AG04449 (cell line): ENCODE measurements at places on chromosomes 7 and 10.
A peak's percentile ranks its signal among the peaks of the same experiment; 100 is the strongest.

DNA sequence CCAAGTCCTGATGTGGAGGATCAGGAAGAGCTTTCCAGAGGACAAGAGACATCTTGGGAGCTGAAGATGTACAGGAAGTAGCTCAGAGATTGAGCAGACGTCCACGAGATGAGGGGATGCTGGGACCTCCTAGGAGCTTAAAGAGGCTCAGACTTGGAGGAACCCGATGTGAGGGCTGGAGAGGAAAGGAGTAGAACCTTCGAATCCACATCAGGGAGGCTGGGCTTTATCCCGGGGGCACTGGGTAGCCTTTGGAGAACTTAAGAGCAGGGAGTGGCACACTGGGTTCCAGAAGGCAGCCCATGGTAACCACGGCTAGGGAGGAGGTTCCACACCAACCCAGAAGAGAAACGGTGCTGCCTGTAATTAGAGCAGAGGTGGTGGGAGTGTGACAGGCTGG lies 10.8 kb downstream of the PRKCQ start:
- no peak for DNase-seq

GRCh38 chr7:47239034-47239433 lies 342.9 kb downstream of the TNS3 start:
- DNase-seq = no peak

DNA sequence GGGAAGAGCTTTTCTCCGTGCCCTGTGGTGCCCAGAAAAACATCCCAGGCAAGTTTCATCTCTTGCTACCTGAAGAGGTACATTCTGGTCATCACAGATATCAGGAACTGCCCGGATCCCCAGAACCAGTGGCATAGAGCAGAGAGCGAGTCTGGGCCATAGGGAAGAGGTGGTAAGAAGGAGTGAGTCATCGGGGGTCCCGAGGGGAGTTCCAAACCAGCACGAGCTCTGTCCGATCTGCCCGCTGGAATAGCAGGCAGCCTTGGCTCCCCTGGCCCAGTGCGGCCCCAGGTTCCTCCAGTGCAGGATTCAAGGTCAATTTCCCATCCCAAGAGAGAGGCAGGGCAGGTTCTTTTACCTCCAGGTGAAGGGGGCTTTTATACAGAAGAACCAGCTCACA lies 124.7 kb downstream of the RGS10 start:
- DNase-seq = no peak

DNA sequence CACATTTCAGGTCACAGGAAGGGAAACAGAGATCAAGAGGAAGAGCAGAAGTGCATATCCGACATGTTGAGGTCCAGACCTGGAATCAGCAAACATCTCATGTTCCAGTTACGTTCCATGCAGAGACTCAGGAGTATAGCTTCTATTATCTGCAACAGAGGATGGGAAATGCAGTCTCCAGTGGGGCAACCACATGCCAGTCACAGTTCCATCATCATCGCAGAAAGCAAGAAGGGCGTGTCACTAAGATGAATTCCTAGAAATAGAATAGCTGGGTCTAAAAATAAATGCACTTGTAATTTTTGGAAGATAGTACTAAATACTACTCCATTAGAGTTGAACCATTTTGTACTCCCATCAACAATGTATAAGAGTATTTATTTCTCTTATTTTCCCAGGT lies 133.2 kb upstream of the MDFIC start:
- no peak for DNase-seq

GRCh38 chr10:110780704-110781103 lies 91.0 kb upstream of the PDCD4 start:
- no peak for DNase-seq

GRCh38 chr7:151235091-151235787 lies 3.0 kb downstream of the CHPF2 start:
- no peak for DNase-seq

DNA sequence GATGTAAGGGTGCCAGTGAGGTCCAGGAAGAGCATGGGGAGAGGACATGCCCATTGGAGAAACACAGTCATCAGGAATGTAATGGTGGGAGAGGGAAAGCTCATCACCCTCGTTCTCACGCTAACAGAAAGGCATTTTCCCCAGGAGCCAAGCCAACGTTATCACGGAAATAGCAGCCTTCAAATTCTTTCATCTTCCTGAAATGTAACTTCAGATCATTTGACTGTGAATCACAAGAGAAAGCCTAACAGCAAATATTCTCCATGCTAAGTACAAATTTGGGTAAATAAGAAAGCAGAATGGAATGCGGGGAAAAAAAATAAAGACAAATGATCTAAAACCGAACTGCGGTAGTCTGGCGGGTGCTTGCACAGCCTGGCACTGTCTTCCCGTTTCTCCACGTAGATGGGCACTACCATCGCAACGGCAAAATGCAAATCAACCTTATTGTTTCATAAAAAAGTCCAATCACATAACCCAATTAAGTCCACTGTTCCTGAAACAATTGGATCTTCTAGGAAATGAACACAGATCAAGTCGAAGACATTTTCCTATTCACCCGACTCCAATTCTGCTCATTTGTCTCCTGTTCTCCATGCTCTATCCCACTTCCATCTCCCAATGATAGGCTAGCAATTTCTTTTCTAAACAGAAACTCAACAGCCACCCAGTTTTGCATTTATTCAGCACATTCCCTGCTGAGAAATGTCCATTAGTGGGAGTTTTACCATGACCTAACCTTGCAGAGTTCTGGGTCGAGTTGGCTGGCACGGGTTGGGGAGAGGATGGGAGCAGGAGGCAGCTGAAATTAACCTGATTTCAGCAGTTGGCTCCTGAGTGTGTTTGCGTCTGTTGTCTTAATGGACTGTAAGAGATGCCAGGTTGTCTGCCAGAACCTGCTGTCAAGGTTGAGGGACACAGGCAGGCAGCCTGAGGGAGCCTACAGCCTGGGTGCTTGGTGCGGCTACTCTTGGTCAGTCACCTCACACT lies 74.6 kb upstream of the FRMD4A start:
- peak; percentile 77 for DNase-seq

GRCh38 chr7:155358066-155358947 lies 60.6 kb downstream of the INSIG1 start:
- no peak for DNase-seq

- DNase-seq = peak; percentile 97
These were observed 44.4 kb downstream of the MYPN start for GRCh38 chr10:68153473-68154210.

GRCh38 chr7:72334066-72334465 lies 78.1 kb downstream of the CALN1 start:
- DNase-seq = no peak

GRCh38 chr7:4460597-4460996 lies 221.5 kb upstream of the FOXK1 start:
- no peak for DNase-seq

GRCh38 chr10:125828311-125828710 lies 5.0 kb downstream of the BCCIP start:
- no peak for DNase-seq

- no peak for DNase-seq
These were observed 313.4 kb upstream of the SEMA3C start for GRCh38 chr7:81232084-81232799.

DNA sequence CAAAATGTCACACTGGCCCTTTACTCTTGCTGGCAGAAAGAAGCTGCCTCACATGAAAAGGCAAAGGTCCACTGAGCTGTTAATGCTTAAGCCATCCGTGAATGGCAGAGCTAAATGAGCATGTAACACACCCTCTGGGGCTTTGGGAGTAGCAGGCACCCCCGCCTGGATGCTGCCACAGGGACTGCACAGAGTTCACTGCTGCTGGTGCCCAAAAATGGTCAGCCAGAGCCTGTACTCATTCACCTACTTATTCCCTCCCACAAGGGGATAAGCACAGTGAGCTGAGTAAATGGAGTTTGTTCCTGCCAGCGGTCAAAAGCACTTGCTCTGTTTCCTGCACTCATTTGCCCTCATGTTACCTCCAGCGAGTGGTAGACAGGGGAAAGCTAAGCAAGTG lies 374.0 kb upstream of the STEAP1 start:
- no peak for DNase-seq

GRCh38 chr10:58266003-58266825 lies 1.5 kb downstream of the IPMK start:
- no peak for DNase-seq

DNA sequence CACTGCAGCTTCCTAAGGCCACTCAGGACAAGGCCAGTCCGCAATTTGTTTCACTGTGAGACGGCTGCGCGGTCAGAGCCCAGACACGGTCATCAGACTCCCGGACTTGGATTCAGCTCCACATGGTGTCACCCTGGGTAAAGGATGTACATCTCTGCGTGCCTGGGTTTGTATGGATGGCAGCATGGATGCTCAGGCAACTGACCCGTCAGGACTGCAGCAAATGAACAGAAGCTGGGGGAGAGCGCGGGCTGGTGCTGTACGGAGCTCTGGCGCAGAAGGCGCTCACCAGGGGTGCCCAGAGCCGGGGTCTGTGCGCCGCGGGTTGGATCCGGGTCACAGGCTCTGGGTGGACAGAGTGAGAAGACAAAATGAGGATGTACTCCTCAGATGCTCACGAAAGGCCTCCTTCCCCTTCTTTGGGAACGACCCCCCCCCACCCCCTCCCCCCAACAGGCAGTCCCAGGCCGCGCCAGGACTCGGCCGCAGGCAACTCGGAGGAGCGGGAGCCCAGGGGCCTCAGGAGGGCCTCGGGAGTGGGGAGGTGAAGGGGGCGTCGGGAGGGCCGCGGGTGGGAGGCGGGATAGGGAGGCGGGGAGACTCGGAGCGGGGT lies 92.4 kb downstream of the CXCL12 start:
- no peak for DNase-seq

DNA sequence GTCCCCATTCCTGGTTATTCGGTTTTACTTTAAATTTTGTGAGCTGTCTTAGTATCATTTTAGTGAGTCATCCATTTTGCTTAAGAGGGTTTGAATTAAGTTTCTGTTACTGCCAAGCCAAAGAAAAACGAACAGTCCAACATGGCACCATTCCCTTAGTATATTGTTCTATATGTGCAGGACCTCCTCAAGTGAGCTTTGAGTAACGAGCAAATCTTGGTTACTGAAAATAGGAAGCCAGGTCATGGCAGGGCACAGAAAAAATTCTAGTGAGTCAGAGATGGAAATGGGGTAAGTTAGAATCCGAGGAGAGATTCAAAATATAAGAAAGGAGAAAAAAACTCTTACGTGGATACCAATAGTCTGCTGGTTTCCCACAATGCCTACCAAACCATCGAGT lies 292.9 kb downstream of the BAMBI start:
- no peak for DNase-seq

GRCh38 chr7:112497481-112497880 lies 16.7 kb downstream of the LSMEM1 start:
- DNase-seq = no peak

DNA sequence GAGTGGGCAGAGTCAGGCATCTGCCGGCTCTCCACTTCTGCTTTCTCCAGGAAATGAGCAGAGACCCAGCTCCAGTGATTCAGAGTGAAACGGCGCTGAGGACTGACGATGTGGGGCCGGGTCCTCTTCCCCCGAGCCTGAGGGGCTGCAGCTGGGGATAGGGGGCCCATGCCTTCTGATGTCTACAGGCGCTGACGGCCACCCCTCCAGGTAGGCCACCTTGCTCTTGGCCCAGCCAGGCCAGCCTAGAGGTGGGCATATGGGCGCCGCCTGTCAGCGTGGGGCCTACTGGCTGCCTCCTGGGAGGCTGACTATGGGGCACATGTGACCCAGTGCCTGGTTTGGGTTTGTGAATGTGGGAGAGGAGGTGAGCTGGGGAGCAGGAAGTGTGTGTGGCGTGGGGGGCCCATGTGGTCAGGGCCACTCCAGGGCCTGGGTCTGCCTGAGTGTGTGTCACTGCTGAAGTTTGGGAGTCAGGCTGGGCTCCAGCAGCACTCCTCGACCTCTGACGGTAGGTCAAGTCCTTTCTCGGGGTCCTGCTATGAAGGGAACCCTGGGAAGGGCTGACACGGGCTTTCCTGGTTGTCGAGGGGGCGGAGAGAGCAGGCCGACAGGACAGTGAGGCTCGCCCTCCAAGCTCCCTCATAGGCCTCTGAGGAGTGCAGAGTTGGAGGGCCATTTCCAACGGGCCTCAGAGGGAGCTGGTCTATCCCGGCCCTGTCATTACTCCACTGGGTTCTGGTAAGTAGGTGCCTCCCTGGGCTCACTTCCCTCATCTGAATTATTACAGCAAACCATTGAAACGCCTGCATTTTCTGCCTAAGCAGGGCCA lies at the start of gene WDFY4:
Gene WDFY4, plus strand, starts transcription at position 82 of the 832 bp plus-strand sequence. CDS start 24,860 bp downstream, outside the sequence.
- no peak for DNase-seq

GRCh38 chr10:61021926-61022325 lies 77.9 kb upstream of the RHOBTB1 start:
- DNase-seq = no peak

DNA sequence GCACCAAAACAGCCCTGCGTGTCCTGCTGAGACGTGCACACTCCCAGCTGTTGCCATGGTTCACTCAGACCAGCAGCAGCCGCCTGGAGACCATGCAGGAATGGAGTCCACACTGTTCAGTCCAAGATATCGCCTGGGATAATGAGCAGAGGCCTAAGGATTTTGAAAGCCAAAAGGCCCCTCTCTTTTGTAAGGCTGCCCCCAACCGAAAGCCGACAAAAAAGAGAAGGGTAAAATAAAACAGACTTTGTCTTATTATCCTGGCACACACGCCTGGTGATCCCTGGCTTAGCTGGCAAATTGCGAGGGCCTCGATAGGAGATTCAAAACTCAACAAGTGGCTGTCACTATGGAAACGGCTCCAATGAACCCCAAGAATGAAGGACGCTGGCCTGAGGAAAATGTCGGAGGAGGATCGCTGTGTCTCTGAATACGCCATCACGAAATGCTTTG lies 263.6 kb downstream of the SKIDA1 start:
- no peak for DNase-seq

GRCh38 chr7:46853451-46853850 lies 728.5 kb downstream of the TNS3 start:
- no peak for DNase-seq

DNA sequence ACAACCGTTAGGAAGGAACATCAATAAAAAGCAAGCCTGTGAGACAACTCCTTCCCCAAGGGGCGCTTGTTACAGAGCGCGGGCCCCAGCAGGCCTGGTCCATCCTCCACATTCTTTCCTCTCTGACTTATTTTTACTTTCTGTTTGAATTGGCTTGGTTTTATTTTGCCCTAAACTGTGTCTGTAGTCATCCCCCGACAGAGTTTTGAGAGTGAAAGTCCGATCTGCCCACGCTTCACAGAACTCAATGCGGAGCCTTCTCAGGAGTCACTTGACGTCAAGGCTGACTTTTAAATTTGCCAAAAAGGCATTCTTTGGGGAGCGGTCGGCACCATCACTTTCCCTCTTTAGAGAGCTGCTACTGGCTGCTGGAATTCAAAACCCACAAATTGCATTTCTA lies 150.1 kb upstream of the KLF6 start:
- no peak for DNase-seq

GRCh38 chr10:78660446-78661106 lies 408.2 kb upstream of the ZMIZ1 start:
- DNase-seq = no peak

- DNase-seq = no peak
These were observed 580.6 kb downstream of the PHTF2 start for GRCh38 chr7:78379148-78379547.

DNA sequence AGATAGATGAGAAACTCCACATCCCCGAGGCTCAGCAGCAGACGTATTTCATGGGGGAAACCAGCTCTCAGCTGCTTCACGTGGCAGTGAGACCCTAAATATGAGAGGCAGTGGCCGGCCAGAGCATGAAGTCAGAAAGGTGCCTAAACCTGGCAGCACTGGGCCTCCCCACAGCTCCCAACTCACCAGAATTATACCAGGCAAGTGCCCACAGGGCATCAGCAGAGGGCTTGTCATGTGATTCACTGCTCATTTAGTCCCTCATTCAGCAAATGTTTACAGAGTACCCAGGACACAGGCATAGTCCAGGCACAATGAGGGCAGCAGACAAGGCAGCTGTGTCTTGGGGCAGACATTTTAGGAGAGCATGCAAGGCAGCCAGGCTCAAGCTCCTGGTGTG lies 212.6 kb downstream of the PTPRN2 start:
- no peak for DNase-seq

- no peak for DNase-seq
These were observed 18.2 kb downstream of the ATAD1 start for GRCh38 chr10:87799860-87800259.
